ENCODE measurements at places on chromosomes 7 and 10.

- DNase-seq: no peak
Measured at GRCh38 chr10:68333058-68333395, 299 bp upstream of the PBLD start.

- DNase-seq: no peak
Measured at GRCh38 chr7:117800841-117801240, 72.4 kb downstream of the CTTNBP2 start.

- no peak for DNase-seq
Measured at GRCh38 chr10:4067931-4068561, 283.0 kb upstream of the KLF6 start.

- no peak for DNase-seq
Measured at GRCh38 chr10:7937315-7937945, 117.1 kb upstream of the GATA3 start.

DNA sequence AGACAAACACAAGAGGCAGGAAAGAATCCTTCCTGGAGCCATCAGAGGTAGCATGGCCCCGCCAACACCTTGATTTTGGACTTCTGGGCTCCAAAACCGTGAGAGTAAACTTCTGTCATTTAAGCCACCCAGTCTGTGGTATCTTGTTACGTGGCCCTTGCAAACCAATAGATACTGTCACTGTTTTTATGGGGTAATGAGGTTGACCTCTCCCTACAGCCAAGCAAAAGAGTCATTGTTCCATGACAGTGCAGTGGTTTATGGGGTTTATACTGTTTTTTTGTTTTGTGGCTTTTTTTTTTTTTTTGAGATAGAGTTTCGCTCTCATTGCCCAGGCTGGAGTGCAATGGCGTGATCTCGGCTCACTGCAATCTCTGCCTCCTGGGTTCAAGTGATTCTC is 32.8 kb downstream of the KIAA1549 start:
- DNase-seq: no peak

GRCh38 chr7:41544241-41544640 is 158.6 kb downstream of the INHBA start:
- DNase-seq: no peak
